Psoas muscle (tissue), 8 donors: ENCODE measurements at places on chromosomes 2 and 18. TPM values are rescaled to one million over a fixed set of nuclear protein-coding genes. Genes with fewer than 3 reads are reported as not detected.

DNA sequence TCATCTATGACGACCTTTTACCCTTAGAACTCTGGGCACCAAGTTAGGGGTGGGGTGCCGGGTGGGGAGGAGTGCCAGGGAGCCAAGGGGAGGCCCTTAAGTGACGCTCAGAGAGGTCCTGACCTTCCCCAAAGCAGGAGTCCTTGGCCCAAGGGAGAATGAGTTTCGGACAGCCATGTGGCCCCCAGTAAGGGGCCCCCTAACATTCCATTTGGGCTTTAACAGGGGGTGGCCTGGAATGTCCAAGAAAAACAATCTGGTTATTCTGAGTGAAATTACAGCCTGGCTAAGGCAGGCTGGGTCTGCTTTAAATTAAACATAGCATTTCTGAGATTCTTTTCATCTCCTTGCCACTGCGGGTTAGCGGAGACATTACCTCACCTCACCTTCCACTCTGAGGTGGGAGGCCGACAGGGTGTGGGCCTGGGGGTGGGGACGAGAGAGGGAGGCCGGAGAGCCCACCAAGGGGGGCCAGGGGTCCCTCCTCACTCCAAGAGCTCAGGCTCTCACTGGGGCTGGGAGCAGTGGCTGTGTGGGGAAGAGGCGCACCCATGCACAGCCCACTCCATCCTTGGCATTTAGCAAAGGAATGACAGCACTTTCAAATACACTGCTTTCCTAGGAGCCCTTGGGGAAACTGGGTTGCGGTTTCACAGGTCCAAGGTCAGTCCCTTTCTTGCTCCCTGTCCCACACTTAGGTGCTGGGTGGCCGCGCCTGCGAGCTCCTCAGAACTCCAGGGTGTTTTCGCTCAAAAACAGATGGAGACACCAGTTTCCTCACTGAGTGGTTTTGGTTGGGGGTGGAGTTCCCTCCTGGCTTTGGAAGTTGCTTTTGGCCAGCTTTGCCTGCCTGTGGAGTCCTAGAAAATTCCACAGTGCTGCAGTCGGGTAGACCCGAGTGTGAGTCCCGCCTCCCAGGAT is 107.4 kb downstream of the POLR1A start:
- peak; percentile 63 for DNase-seq

Gene HOXD10
- total RNA-seq: not detected

DNA sequence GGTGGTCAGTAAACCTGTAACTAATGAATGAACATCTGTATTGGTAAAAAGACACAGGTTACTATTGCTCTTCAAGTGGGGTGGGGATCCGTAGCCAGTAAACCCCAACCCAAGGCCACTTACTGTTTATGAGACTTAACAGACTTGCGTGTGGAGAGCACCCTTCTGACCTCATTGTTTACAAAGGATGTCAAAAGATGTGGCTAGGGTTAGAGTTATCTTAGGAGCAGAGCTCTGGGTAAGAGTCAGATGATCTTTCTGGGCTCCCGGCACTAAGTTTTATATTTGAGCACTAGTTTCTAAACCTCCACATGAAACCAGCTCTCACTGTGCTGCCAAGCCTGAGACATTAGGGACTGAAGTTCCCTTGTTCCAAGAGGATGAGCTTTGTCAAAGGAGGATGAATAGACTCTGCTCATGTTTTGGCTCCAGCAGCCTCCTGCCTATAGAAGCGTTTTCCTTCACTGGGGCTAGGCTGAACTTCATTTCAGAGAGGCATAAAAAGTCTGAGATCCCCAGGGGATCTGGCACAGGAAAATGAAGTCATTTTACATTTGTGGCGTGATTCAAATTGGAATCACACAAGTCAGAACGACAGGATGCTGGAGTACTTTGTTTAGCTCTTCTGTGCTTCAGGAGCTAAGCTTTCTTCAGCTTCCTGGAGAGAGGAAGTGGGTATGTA is 403.1 kb upstream of the TRIB2 start:
- no peak for DNase-seq

GRCh38 chr2:607172-607571 is 70.0 kb downstream of the TMEM18 start:
- DNase-seq: no peak

GRCh38 chr2:68807821-68808266 is 63.4 kb downstream of the BMP10 start:
- no peak for DNase-seq

Gene DNAJB2
- 93.1 TPM for total RNA-seq

GRCh38 chr2:69762513-69763494 is 20.9 kb downstream of the ANXA4 start:
- no peak for DNase-seq

Gene SLC38A11
- 1.3 TPM for total RNA-seq

DNA sequence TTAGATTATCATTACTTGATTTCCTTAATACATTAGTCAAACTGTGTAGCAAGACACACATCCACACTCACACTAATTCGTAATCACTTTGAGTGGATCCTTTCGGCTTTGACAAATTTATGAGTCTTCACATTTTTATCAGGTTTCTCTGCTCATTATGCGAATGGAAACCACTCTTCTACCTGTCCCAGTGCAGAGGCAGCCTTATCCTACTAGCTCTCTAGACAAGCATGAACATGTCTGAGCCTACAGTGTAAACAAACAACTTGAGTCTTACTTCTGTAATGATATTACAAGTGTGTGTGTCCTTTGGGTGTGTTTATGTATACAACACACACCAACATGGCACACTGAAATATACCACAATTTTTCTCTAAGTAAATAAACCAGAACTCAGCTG is 361.9 kb upstream of the CHST9 start:
- DNase-seq: no peak

GRCh38 chr2:47134386-47135090 is 20.6 kb downstream of the STPG4 start:
- DNase-seq: no peak

- DNase-seq: no peak
These were observed 24.3 kb upstream of the RPIA start for GRCh38 chr2:88667219-88667618.

Gene SERPINB13
- not detected for total RNA-seq

Gene SGO2
- 0.39 TPM for total RNA-seq

GRCh38 chr2:56580242-56580641 is 396.5 kb downstream of the CCDC85A start:
- no peak for DNase-seq

Gene RPS27A
- total RNA-seq: 360 TPM

- DNase-seq: peak; percentile 44
These were observed 22.5 kb downstream of the AQP12A start for GRCh38 chr2:240713928-240714746.

Gene POTEJ
- total RNA-seq: not detected

DNA sequence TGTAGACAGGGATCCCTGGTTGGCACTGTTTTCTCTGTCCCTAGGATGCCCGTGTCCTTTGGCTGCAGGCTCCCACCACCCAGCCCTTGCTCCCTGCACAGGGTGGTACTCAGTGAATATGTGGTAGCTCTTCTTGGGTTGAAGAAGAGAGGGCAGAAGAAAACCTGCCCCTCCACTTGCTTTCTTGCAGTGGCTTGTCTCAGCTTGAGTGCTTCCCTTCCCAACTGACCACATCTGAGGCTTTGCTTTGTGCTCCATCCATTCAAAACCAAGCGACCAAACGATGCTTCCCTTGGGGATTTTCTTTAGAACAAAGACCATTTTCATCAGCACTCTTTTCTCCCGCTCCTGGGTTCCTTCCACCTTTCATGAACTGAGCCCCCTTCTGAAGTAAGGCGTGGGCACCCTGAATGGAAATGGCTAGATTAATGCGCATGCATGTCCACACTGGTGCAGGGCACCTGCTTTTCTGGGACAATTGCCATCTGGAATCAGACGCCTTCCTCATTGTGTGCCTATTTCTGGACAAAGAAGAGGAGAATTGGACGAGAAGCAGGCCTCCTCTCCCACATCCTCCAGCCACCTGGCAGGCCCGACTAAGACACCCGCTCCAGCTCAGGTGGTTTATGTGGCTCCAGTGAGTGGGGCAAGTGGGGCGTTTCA is 59.1 kb downstream of the ARL4C start:
- DNase-seq: no peak

GRCh38 chr2:1795261-1796231 is 51.2 kb upstream of the PXDN start:
- no peak for DNase-seq

- DNase-seq: peak; percentile 46
These were observed 5.0 kb upstream of the DGKD start for GRCh38 chr2:233349005-233349998.

- no peak for DNase-seq
These were observed 309.7 kb downstream of the IRS1 start for GRCh38 chr2:226489775-226490541.

Gene HAAO
- total RNA-seq: 0.78 TPM

DNA sequence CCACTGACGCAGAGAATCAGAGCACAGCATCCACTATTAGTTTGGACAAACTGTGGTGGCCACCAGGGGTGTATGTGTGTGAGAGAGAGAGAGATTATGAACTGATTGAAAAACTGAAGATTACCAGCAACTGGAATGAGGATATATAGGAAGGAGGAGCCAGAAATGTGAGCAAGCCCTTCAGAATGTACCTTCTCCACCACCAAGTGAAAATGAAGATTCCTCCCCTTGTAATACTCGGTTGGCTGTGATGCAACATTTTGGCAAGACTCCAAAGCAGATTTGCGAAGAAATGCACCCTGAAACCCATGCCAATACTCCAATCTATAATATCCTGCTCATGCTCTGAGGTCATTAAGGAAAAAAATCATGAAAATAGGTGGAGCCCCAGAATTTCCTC is 121.2 kb upstream of the SLC35G4 start:
- DNase-seq: no peak

GRCh38 chr2:31402388-31402787 is 12.2 kb downstream of the XDH start:
- no peak for DNase-seq

- no peak for DNase-seq
These were observed 8.3 kb downstream of the TCF4 start for GRCh38 chr18:55579501-55580270.

DNA sequence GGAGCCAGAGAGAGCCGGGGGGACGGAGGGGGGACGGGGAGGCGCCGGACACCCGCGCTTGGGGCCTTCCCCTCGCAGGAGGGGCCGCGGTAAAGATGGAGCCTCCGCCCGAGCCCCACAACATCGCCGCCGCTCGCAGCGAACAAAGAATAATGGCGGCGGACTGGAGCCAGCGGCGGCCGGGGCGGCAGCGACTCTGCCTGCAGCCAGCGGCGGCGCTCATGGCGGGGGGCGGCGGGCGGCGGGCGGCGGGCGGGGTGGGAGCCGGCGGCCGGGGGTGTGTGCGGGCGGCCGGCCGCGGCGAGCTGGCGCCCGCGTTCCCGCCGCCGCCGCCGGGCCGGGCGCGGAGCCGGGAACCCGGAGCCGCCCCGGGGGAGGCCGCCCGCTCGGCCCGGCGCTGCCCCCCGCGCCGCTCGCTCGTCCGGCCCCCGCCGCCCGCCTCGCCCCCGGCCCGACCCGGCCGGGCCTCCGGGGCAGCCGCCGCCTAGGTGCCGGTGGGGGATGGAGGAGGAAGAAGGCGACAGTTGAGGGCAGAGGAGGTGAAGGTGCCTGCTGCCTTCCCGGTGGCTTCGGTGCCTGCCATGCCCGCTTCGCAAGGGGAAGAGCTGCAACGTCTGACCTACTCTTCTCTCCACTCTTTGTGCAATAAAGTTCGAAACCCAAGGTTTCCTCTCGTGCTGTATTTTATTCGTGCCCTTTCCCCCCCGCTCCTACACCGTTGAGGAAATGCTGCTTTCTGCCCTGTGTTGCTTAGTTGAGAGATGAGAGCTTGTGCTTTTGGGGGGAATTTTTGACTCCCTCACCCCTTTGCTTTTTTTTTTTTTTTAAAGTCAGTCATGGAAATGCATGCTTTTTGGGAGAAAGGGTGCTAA is 634 bp downstream of the CREB1 start:
- DNase-seq: peak; percentile 74

Gene SLC5A7
- 0.09 TPM for total RNA-seq

Gene FBLN7
- 1.2 TPM for total RNA-seq

GRCh38 chr2:64342195-64343099 is 111.5 kb upstream of the LGALSL start:
- DNase-seq: no peak

DNA sequence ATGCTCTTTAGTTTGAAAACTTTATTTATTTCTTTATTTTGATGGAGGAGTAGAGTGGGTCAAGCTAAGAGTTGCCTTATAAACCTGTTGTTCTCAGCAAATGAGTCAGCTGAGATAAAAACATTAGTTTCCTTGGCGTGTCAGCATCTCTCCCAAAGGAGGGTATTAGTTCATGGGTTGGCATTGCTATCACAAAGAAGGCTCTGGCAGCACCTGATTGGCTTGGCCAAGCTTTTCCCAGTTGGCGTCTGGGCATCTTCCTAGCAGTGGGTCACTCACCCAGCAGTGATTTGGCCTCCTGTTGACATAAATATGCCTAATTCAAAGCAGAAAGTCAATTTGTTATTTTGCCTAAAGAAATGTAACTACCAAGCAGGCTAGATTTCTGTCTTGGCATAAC is 200.7 kb upstream of the TNP1 start:
- DNase-seq: no peak

DNA sequence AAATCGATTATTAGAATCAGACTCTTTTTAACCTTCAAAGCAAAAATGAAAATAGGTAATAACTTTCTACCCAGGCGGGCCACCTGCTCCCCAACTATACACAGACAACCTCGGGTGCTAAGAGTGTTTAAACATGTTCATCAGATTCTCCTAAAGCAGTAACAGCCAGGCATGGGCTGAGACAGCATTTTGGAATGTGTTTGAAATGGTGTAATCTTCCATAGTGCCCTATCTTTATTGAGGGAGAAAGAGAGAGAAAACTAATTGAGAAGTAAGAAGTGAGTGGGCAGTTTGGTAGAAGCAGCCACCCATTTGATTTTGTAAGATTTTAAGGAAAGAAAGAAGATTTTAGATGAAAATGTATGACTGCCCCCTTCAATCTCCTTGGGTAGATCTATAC is 196.1 kb upstream of the CTAGE1 start:
- no peak for DNase-seq
